Mucosa of descending colon (tissue), 3 donors: ENCODE measurements at places on chromosomes 4 and X. TPM values are rescaled to one million over a fixed set of nuclear protein-coding genes. Genes with fewer than 3 reads are reported as not detected.
A peak's percentile ranks its signal among the peaks of the same experiment; 100 is the strongest.

- DNase-seq: no peak
Observed at GRCh38 chr4:8703401-8703696, 110.8 kb downstream of the CPZ start.

- no peak for DNase-seq
Observed at GRCh38 chrX:134670134-134670924, 12.1 kb upstream of the PLAC1 start.

GRCh38 chr4:147620315-147620714 lies 3.1 kb downstream of the TMEM184C start:
- DNase-seq: no peak

DNA sequence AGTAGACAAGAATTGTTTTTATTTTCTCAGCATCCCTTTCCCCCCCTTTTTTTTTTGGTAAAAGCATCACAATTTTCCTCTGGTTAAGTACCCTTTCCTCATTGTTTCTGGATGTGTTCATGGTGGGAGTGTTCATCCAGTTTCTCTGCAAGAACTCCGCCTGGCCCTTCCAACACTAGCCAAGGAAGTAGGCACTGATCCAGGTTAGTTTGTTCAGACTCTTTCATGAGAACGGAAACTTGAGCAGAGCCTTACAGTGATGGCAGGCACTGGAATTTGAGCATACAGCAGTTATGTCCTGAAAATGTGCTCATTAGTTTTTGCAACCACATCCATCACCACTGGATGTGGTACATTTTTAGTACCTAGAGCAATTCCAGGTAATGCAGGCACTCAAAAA lies 336.1 kb upstream of the BOD1L1 start:
- no peak for DNase-seq

- DNase-seq: no peak
Observed at GRCh38 chrX:40912166-40912565, 173.1 kb upstream of the USP9X start.

- no peak for DNase-seq
Observed at GRCh38 chr4:187232196-187232595, 508.5 kb upstream of the FAT1 start.

DNA sequence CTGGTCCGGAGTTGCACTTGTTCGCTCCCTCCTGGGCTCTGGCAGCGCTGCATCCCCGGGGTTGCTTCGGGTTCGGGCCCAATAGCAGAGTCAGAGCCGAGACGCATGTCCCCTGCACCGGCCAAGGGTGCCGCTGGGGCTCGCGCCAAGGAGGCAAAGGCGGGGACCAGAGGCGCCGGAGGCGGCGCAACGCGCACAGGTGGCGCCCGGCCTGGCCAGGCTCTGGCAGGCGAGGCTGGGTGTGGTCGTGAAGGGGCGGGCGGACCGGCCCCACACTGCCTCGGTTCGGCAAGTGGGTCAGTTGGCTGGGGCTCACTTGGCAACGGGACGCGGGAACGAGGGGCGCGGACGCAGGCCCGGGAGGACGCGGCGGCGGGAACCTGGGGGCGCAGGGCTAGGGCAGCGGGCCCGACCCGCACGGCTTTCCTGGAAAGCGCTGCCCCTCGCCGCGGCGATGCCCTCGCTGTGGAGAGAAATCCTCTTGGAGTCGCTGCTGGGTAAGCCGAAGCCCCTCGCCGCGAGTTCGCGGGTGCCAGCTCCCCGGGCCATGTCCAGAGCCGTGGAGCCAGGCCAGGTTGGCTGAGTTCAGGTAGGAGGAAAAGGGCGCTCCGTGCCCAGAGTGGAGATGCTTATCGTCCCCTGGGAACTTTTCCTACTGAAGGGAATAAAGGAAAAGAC lies at the start of gene CWH43:
TSS of gene CWH43 (plus strand) at position 300 of the 678 bp plus-strand sequence. CDS start at position 455, 155 bp downstream.
- peak; percentile 74 for DNase-seq

DNA sequence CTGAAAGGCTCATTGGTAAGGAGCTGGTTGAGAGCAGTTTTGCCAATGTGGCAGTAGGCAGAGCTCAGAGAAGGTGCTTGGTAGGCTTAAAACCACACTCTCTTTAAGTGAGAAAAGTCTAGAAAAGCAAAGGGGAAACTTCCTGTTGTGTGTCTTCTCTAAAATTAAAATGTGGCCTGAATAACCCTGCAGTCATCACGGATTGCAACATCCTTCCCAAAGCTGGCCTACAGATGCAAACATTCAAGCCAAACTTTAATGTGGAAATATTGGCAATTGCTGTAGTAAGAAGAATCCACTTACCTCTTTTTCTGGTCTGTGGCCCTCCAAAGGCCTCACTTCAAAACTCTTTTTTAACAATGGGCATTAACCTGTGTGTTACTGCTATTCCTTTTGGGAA lies 348.5 kb downstream of the OPHN1 start:
- DNase-seq: peak; percentile 4

GRCh38 chr4:86529436-86529835 lies 64.7 kb upstream of the PTPN13 start:
- DNase-seq: no peak

DNA sequence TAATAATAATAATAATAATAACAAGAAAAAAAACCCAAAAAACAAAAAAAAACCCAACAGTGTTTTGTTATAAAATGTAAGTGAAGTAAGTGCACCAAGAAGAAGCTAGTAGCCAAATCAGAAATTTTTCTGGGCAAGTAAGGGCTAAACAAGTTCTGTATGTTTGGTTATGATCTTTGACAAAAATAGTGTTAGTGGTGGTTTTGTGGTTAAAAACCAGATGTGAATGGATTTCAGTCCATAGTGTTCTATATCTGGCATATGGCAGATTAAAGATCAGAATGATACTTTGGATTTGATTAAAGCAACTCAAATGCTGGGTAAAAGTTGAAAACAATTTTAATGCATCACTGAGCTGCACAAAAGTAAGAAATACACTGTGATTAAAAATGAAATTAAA lies 116.5 kb upstream of the NDST4 start:
- no peak for DNase-seq

DNA sequence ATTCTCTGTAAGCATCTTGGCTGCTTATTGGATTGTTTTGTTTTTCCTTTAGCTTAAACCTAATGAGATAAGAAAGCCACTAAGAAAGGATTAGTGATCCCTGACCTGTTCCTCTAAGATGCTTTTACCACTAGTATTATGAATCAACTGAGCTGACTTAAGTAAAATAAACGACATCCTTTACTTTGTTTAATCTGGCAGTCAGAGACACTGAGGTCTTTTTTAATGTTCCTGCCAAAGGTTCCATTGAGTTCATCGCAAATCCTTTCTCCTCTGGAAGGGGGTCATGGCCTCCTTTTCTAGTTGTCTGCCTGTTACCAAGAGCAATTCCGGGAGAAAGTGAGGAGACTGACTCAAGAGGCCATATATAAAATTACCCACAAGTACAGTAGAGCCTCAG lies 1038.3 kb upstream of the SLIT2 start:
- DNase-seq: no peak

DNA sequence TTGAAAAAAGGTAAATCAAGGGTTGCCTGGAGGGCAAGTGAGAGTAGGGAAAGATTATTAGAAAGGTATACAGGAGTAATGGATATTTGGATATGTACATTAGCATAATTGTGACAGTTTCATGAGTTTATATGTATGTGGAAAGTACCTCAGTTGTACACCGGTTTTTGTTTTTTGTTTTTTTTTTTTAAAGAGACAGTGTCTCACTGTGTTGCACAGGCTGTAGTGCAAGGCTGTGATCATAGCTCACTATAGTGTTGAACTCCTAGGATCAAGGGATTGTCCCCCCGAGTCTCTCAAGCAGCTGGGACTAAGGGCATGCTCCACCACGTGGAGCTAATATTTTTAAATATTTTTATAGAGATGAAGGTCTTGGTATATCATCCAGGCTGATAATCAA lies 15.3 kb upstream of the HPGD start:
- DNase-seq: no peak

- no peak for DNase-seq
Observed at GRCh38 chrX:154719132-154719675, 31.7 kb downstream of the GAB3 start.

DNA sequence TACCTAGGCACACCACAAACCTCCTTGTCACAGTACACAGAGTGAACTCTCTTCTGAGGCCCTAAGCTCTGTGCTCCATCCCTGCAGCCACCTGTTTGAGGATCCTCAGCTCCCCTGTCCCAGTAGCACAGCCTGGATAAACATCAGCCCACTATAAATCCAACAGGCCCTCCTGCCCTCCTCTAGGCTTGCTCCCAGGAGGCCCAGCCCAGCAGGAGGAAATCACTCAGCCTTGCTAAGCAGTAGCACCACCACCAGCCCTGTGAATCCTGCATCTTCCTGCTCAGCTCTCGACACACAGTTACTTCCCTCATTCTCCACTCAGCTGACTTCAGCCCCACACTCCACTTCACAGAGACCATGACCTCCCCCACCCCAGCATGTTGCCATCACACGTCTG lies 273.9 kb downstream of the BCOR start:
- DNase-seq: no peak

DNA sequence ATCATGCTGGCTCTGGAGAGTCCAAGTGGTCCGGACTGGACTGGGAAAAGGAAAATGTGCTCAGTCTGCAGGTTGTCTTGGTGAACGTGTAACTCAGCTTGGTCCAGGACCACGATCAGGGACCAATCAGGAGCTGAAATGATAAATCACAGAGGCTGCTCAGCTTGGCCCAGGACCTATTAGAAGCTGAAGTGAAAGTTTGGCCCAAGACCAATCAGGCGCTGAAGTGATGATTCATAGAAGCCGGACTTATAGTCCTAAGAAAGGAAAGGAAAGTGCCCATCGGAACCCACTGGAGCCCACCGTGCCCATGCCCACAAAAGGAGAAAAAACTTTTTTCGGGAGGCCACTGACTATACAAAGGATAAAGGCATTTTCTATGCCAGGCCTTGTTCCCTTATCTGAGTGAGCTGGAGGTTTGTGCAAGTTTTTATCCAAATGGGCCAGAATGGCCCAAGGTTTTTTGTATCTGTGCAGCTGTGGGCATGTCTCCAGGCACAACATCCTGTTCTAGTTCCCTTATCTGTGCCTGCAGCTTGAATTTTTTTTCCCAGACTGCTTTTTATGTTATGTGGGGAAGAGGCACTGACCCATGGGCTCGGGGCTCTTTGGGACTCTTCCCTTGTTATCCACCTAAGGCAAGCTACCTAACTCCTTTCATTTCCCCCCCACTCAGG lies 194.4 kb downstream of the FAM133A start:
- no peak for DNase-seq

The CPE gene
- 33.9 TPM for total RNA-seq

The BTC gene
- total RNA-seq: 20.6 TPM

The POU4F2 gene
- total RNA-seq: not detected

The GLRA2 gene
- 0.57 TPM for total RNA-seq

The FGG gene
- total RNA-seq: not detected
